Activated T-helper 1 cell treated with anti-CD3 and anti-CD28 coated beads, Interleukin-12 subunit alpha, Interleukin-12 subunit beta, Interleukin-2, Interleukin-4 antibody, amounts not matched to agents 30 ng/mL and 10 ng/mL and 1 ng/mL, durations not matched to agents 14 hours and 24 hours and 36 hours (primary cell): ENCODE measurements at places on chromosomes 7 and 10.
A peak's percentile ranks its signal among the peaks of the same experiment; 100 is the strongest.

DNA sequence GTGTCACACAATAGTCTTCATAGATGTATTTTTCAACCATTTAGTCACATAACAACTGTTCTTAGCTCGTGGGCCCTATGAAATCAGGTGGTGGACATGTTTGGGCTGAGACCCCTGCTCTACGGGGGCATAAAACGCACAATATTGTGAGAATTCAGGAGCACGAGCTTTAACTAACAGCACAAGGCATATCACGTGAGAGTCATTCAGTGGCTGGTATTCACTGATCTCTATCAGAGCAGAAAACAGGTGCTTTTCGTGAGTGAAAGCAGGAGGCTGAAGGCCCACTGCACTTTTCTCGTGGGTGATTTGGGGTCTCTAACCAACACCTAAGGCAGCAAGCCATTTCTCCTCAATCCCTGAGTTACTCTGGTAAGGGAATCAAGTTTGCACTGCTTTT, 42.8 kb upstream of the GRB10 start:
- DNase-seq: no peak

GRCh38 chr7:134954197-134955082, 31.9 kb upstream of the AGBL3 start:
- DNase-seq: no peak

DNA sequence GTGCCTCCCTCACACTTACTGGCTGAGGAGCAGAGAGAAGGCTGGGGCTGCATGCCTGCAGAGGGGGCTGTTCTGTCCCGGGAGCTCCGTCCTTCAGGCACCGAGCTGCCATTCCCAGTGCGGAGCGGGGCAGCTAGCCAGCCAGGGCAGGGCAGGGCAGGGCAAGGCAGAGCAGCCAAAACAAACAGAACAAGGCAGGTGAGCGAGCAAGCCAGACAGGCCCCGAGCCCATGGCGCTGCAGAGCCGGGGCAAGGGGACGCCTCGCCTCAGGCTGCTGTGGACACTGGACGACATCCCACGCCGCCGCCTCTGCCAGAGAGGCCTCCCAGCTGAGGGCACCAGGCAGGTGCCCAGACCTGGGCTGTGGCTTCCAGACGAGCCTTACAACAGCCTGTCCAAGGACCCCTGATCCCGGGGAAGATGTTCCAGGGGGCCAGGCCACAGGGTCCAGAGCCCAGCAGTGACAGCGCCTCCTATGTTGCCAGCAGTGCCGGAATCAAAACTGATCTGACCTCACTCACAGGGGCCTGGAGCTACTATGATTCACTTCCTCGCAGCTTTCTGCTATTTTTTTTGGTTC, 8.2 kb upstream of the NDST2 start:
- no peak for DNase-seq

- DNase-seq: no peak
These were observed 74.4 kb downstream of the CYTH3 start for GRCh38 chr7:6197801-6198551.

GRCh38 chr10:43595739-43596298, 10.4 kb upstream of the ZNF485 start:
- DNase-seq: peak; percentile 6

- DNase-seq: no peak
These were observed 118.3 kb downstream of the PKD1L1 start for GRCh38 chr7:47830015-47830414.

DNA sequence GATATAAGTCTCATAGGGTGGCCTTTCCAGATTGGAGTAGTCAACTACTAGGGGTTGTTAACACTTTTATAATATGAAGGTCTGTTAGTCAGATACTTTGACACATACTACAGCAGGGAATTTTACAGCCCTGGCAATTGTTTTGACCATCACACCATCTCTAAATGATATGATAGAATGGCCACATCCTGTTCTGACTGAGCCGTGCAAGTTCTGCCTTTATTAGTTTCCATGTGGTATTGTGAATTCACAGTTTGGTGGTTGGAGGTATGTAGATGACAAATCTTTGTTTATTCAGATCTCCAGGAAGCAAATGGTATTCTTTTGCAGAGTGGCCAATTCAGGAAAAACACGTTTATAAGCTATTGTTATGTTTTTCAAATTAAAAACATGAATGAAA, 83.0 kb downstream of the NRG3 start:
- no peak for DNase-seq
